ENCODE measurements at places on chromosomes 16 and 17.
A peak's percentile ranks its signal among the peaks of the same experiment; 100 is the strongest.

- no peak for DNase-seq
Observed at GRCh38 chr17:74599448-74599939, 7.4 kb upstream of the CD300LD start.

DNA sequence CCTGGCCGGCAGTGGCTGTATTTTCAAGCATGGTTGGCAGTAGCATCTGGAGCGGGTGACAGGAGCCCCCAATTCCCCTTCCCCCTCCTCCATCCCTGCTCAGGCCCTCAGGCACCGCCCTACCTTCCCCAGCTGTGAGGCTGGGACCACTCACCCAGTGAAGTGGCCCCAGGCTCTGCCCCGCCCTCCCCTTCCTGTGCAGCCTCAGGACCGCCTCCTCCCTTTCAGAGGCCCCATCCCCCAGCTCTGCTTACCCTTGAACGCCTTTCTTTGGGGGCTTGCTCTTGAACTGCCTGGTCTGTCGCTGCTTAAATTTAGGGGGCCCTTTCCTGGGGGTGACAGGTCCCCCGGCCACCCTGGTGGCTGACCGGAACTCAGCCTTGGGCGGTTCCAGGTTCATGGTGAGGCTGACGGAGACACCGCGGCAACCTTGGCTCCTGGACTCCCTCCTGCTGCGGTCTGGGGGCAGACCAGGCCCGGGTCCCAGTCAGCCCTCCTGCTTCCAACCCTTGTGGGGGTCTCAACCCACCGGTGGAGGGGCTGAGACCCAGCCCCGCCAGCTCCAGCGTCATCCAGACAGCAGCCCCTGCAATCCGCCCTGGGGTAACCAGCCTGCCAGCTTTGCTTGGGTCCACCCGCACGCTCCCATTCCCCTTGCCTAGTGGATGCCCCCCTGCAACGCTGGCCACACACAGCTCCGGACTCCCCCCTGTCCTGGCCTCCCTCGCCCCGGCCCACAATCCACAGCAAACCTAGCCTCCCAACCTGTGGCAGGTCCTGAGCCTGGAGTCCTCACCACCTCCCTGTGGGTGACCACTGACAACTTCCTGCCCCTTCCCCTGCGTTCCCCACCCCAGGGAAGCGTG lies 3.2 kb downstream of the PDE6G start:
- DNase-seq, result no peak

DNA sequence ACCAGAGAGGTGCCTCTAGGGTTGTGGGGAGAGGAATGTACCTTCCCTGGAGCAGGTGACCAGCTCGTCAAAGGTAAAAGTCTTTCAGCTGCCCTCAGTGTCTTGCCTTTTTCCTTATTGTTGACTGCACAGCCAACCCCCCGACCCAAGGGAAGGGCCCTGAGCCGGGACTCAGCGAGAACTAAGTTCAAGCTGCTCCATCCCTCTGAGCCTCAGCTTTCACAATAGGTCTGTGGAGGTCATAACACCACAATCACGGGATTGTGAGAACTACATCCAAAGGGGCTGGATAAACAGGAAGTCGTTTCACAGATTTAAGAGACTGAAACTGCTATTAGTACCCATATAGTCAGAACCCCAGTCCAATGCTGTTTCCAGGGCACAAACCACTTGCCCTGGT lies 2.6 kb upstream of the KRT36 start:
- no peak for DNase-seq

GRCh38 chr17:72128039-72128438 lies 7.2 kb downstream of the SOX9 start:
- DNase-seq, result no peak

GRCh38 chr17:36008998-36009665 lies 7.8 kb upstream of the CCL15 start:
- no peak for DNase-seq

DNA sequence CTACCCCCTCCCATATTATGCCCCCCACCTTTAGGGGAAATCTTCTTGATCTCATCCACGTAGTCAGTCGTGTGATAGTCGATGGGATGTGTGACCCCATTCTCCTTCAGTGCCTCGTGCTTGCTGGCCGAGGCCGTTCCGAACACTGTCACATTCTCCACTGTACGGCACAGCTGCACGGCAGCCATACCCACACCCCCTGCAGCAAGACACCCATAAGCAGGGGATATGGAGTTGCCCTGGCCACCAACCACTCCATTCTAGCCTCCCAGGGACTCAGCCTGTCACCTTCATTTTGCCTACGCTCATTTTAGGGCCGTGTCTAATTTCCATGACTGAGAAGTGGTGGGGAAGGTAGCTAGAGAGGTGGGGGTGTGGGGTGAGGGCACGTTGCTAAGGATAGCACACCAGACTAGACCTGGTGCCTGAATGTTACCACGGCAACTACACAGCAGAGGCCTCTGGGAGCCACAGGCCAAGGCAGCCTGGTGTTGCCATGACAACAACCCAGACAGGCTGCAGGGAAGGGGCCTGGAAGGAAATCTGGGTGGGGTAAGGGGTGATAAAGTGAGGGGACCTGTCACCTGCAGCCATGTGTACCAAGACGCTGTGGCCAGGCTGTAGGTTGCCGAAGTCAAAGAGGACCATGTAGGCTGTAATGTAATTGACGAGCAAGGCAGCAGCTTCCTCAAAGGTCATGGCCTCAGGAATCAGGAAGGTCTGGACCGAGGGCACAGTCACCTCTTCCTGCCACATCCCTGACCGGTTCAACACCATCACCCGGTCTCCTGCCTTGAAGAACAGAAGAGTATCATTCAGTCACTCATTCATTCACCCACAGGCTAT lies 4.0 kb downstream of the VAT1 start:
- DNase-seq, result no peak

GRCh38 chr17:36066365-36066985 lies 2.4 kb downstream of the CCL18 start:
- no peak for DNase-seq

DNA sequence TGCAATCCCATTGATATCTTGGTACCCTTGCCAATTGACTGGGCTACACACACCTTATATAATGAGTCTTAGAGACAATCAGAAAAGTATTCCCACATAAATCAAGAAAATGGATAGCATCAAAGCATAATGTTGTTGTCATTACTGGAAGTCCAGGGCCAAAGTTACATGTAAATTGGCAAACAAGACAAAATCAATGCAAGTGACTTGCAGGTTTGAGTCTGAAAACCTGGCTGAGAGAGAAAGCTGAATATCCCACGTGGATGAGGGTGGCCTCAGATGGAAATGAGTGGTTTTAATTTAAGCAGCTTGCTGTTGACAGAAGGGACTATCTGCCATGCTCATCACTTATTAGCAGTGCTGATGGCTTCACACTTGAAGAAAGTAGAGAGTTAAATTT lies 324.0 kb upstream of the MON1B start:
- DNase-seq, result no peak

DNA sequence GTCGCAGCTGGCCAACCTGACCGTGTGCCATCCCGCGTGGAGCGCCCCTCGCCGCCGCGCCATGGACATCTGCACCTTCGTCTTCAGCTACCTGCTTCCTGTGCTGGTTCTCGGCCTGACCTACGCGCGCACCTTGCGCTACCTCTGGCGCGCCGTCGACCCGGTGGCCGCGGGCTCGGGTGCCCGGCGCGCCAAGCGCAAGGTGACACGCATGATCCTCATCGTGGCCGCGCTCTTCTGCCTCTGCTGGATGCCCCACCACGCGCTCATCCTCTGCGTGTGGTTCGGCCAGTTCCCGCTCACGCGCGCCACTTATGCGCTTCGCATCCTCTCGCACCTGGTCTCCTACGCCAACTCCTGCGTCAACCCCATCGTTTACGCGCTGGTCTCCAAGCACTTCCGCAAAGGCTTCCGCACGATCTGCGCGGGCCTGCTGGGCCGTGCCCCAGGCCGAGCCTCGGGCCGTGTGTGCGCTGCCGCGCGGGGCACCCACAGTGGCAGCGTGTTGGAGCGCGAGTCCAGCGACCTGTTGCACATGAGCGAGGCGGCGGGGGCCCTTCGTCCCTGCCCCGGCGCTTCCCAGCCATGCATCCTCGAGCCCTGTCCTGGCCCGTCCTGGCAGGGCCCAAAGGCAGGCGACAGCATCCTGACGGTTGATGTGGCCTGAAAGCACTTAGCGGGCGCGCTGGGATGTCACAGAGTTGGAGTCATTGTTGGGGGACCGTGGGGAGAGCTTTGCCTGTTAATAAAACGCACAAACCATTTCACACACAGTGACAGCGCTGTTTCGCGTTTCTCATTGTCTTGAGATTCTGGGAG lies 2.0 kb upstream of the ZACN start:
- no peak for DNase-seq

DNA sequence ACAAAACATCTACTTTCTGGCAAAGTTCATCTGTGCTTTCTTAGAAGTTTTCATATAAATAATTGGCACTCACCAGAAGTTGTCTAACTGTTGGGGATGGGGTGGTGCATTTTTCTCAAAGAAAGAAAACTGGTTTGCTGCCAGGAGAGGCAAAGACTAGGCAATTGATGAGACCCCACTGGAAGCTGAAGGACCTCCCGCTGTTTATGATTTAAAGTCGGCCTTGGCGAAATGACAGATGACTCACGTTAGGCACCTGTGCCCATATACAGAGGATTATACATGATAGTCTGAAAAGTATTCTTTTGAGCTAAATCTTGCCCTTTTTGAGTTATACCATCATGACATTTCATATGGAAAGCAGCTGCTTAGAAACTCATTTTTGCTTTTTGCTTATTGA lies 193.0 kb upstream of the ZFHX3 start:
- no peak for DNase-seq

DNA sequence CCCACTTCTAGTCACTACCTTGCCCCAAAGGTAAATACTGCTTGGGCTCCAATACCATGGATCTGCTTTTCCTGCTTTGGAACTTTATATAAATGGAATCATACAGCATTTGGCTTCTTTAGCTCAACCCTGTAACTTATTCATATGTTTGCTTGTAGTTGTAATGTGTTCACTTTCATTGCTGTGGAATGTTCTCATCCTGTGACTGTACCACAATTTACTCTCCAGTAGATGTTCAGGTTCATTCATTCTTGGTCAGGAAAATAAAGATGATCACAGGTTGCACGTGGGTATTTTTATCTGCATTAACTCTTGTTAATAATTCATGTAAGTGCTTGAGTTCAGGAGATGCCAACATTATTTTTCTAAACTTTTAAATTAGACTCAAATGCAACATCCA lies 6.7 kb upstream of the BEAN1 start:
- no peak for DNase-seq

- DNase-seq, result no peak
Observed at GRCh38 chr16:81779536-81780320, 637 bp downstream of the PLCG2 start.

GRCh38 chr17:75272848-75273184 lies 1.8 kb upstream of the MIF4GD start:
- DNase-seq, result no peak

GRCh38 chr16:28591355-28591754 lies 5.5 kb downstream of the SULT1A2 start:
- DNase-seq, result no peak

GRCh38 chr16:58970775-58971174 lies 236.7 kb upstream of the GOT2 start:
- DNase-seq, result no peak

DNA sequence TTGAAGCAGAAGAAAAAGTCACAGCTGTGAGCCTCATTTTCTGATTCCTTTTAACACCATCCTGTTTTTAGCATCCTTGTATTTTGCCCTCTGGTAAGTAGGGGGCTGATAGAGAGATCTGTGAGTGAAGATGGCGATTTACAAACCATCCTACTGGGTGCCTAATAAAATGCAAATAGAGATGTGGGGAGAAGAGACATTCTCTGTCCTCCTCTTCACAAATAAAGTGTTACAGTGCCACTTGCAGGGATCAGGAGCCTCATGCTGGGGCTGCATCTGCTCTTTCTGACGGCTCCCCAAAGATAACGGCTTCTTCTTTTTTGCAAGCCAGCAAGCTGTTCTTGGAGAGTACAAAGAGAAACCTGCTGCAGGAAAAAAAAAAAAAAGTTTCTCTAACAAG lies 418.6 kb downstream of the TOX3 start:
- DNase-seq, result no peak

DNA sequence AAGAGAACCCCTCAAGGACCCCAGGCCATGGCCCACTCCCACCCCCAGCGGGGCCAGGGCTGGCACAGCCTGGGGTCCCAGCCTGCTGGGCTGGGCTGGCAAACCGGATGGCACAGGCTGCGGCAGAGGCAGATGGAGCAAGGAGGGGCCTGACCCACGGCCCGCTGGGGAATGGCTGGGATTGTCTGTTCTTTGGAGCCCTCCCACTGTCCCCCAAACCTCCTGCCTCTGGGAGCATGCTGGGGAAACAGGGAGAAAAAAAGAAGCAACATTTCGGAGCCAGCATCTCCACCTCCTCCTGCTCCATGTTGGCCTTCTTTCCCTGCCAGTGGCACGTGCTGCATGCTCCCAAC lies 37.1 kb upstream of the LHX1 start:
- no peak for DNase-seq

GRCh38 chr17:77485089-77485833 lies 344.5 kb downstream of the SEC14L1 start:
- DNase-seq, result no peak

DNA sequence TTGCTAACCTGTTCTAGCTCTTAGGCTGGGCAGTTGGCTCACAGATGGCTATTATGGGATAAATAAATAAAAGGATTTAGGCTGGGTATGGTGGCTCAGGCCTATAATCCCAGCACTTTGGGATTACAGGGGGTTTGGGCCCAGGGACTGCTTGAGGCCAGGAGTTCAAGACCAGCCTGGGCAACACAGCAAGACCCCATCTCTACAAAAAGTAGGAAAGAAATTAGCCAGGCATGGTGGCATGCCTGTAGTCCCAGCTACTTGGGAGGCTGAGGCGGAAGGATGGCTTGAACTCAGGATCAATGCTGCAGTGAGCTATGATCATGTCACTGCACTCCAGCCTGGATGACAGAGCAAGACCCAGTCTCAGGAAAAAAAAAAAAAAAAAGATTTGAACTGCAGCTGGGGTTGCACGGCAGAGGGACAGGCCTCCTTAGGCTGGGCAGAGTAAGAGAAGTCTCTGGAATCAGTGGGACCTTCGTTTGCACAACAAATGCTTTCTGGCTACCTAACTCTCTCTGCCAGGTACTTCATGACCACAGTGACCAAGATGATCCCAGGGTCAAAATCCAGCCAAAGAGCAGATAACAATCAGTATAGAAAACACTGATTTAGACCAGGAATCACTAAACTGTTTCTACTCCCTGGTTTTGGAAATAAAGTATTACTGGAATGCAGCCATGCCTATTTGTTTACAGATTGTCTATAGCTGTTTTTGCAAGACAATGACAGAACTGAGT lies 6.8 kb downstream of the RUSF1 start:
- DNase-seq, result no peak

GRCh38 chr17:46795379-46795952 lies 23.0 kb downstream of the WNT3 start:
- DNase-seq, result no peak

- peak; percentile 26 for DNase-seq
Observed at GRCh38 chr16:50509521-50510341, 38.5 kb upstream of the NKD1 start.

- no peak for DNase-seq
Observed at GRCh38 chr17:2703606-2704005, 8.0 kb downstream of the CLUH start.
